ENCODE measurements at places on chromosomes 2 and 18.

GRCh38 chr2:83253848-83254247 is 1205.2 kb downstream of the SUCLG1 start:
- no peak for DNase-seq

- no peak for DNase-seq
Measured at GRCh38 chr2:85547089-85547858, 8.3 kb downstream of the MAT2A start.

DNA sequence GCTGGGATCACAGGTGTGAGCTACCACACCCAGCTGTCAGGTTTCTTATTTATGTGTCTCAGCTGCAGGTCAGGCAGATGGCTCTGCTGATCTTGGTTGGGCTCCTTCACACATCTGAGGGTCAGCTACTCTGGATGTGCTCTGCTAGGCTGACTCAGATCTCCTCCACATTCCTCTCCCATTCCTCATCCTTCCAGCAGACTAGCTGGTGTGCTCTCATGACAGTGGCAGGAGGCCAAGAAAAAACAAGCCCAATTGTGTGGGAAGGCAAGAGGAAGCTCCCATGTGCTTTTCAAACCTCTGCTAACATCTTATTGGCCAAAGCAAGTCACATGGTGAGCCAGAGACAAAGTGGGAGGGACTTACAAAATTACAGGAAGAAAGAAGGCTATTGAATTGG is 11.7 kb upstream of the MSH6 start:
- peak; percentile 88 for DNase-seq

- no peak for DNase-seq
Measured at GRCh38 chr2:181656450-181657291, at the start of gene CERKL. CERKL (minus strand) TSS chr2:181657105; CDS start chr2:181657006, 99 bp downstream.

DNA sequence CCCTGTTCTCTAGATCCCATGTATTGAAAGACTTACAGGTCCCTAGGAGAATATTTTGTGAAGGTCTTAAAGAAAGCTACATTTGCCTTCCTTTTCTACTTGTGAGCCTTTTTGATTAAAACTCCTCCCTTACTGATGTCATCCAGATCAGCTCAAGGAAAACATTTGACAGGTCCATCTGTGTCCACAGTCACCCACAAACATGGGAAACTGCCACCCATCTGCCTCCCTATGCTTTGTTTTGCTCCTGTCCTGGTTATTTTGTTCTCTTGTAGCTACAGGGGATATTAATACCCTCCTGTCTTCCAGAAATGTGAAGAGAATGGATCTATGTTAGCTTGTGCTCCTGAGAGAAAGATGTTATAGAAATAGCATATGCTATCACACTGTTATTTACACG is 203.6 kb upstream of the GALNT5 start:
- no peak for DNase-seq

DNA sequence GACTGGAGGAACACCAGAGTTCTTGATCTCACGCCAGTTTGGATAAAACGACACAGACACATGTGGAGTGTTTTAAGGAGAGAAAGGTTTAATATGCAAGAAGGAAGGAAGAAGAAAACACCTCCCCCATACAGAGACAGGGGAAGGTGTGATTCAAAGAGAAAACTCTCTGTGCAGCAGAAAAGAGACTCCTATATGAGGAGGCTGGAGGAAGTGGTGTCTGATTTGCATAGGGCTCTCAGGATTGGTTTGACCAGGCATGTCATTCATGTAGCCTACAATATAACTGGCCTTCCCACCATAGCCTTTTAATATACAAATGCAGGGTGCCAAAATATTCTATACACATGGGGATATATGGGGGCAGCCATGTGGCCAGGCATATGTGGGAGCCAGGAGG is 1386.5 kb downstream of the RPIA start:
- no peak for DNase-seq

DNA sequence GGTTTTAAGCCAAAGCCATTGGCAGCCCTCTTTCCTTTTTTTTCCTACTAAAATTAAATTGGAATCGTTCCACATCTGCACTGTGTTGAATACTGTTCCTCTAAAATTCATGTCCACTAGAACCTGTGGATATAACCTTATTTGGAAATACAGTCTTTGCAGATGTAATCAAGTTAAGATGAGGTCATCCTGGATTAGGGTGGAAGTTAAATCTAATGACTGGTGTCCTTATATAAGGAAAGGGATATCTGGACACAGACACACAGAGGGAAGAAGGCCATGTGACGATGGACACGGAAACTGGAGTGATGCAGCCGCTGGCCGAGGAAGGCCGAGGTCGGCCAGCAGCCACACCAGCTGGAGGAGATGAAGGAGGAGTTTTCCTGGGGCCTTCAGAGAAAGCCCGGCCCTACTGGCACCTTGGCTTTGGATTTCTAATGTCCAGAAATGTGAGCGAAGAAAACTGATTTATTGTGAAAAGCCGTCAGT is 49.4 kb downstream of the LONRF2 start:
- no peak for DNase-seq

DNA sequence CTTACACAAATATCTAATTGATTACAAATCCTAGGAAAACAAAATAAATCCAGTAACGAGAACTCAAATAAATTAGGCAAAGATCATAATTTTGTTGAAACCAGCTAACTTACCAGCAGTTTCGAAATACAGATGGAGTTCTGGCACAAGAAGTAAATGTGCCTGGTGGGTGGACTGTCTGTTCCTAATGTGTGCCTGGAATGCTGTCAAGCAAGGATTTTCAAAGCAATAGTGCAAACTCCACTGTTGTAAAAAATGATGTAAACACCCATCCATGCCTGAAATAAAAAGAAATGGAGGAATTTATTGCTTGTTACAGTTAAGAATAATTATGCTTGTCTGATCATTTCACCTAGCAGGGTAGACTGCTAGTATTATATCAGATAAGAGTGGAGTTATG is 423.9 kb upstream of the MAP2 start:
- DNase-seq: no peak

GRCh38 chr2:128305555-128306080 is 13.1 kb downstream of the HS6ST1 start:
- no peak for DNase-seq

- DNase-seq: peak; percentile 31
Measured at GRCh38 chr2:47631792-47632398, 151.1 kb upstream of the MSH6 start.

DNA sequence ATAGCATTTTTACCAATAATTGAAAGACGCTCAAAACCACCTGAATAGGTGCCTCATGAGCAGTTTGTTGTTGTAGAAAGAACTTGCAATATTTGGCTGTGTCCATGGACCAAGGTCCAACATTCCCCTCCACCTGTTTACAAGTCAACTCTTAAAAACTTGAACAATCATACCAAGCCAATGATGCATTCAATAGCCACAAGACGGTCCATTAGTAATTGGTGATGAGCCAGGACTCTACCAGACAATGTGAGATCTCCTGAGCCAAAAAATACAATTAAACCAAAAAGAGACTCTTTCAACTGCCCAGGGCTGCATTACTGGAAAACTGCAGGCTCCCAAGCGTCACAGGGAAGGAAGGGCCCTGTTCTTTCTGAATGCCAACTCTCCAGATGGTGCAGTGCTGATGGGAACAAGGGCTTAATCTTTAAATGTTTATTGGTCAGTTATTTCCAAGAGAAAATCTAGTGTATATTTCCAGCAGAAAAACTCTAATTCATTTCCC is 118.8 kb upstream of the EPB41L3 start:
- no peak for DNase-seq

DNA sequence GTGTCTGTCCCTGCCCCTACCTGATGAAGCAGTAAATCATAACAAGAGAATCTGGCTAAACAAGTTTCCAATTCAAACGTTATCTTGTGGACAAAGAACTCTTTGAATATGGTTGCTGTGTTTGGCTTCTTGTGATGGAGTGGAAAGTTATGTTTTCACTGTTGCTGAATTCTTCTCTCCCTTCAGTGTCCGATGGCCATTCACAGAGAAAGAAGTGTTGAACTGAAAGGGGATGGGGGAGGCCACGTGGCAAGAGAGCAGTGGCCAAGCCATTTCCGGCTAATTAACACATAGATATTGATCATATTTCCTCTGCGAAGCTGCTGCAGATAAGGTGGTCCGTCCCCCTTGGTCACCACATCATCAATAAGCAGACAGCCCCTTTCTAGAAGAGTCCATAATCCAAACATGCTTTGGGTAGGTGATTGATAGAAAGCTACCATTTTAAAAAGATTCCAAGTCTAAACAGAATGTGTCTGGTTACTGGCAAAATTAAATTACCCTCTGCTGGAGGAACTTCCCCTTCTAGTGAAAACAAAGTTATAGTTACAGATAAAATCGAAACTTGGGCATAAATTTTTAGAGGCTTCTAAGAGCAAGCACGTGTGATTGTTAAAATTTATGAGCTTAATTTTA is 36.9 kb upstream of the FZD7 start:
- DNase-seq: no peak

GRCh38 chr18:49251451-49251850 is 209.0 kb downstream of the DYM start:
- DNase-seq: no peak

DNA sequence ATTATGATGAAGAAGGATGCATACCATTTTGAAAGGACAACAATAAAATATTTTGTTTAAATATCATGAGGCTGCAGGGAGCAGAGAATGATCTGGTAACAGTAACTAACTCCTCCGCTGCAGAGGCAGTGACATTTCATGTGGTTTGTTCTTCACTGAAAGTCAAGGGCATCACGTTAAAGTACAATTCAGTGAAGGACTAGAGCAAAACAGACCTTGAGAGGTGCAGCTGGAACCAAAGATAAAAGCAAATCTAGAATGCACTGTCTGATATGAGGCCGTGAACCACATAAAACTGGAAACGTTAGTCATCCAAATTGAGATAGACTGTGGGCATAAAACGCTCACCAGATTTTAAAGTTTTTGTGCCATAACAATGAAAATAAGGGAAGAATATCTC is 522.9 kb upstream of the TNP1 start:
- no peak for DNase-seq

Data from skeletal muscle cell (primary cell).